ENCODE measurements at places on chromosomes 11 and 22. TPM values are rescaled to one million over a fixed set of nuclear protein-coding genes. Genes with fewer than 3 reads are reported as not detected.

DNA sequence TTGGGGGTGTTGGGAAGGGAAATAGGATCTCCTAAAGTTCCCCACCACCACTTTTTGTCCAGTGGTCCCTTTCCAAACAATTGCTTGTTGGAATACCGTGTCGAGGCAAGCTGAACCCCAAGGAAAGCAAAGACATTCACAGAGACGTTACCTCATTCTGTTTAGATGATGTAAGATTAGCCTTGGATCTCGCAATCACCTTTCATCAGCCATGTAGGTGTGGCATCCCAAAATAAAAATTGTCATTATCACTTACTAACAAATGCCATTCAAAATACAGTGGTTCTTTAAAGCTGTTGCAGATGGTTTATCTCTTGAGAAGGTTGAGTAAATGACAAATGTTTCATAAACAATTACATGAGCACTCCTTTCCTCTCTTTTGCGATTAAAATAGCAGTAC is 86.5 kb upstream of the SLC25A18 start:
- no peak for DNase-seq

DNA sequence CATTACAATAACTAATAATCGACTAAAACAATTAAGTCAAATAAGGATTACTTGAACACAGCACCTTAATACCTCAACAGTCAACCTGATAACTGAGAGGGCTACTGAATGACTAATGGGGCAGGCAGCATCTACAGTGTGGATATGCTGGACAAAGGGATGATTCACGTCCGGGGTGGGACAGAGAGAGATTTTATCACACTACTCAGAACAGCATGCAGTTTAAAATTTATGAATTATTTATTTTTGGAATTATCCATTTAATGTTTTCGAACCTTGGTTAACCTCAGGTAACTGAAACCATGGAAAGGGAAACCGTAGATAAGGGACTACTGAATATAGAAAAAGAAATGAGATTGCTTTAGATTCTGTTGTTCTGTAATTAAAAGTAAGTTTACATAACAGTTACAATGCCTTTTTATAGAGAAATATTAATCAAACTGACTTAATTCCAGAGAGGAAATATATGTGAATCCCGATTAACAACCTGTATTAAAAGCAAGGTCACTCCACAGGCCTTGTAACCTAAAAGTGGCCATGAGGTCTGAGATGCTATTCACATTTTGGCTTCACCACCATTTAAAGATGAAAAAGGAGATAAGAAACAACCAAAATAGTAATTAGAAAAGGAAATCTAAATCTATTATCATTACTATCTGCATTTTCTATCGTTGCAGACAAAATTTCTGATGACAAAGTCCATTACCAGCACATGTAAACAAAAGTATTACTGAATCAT is 119.0 kb upstream of the TP53AIP1 start:
- no peak for DNase-seq

DNA sequence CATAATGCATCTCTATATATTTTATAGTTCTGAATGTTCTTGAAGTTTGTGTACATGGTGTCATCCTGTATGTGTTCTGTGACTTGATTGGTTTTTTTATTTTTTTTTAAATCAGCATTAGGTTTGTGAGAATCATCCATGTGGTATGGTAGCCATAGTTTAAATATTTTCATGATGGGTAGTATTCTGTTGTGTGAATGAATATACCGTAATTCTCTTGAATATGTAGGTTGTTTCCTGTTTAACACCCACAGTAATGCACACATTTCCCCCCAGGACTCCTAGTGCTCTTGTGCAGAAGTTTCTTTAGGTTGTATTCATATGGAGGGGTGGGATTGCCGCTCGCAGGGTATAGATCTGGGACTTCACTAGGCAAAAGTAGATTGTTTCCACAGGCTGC is 2.0 kb downstream of the PACS1 start:
- no peak for DNase-seq

DNA sequence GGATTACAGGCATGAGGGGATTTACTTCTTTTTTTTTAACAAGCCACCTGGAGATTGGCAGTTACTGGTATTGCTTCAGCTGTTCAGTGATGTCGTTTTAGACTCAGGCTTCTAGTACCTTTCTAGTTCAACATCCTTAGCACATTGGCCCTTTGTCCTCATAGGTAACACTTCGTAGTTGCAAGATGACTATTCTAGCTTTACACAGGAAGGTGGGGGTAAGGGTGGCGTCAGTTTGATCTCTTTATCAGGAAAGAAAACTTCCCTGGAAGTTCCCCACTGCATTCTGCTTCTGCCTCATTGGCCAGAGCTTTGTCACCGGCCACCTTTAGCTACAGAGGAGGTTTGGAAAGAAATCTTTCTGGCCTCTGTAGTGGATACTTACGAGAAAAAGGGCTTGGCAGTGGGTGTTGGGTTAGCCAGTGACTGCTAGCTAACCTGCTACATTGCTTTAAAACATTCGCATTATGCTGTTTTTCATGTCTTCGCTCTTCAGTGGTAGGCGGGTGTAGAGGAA is 40.7 kb downstream of the SFI1 start:
- no peak for DNase-seq

DNA sequence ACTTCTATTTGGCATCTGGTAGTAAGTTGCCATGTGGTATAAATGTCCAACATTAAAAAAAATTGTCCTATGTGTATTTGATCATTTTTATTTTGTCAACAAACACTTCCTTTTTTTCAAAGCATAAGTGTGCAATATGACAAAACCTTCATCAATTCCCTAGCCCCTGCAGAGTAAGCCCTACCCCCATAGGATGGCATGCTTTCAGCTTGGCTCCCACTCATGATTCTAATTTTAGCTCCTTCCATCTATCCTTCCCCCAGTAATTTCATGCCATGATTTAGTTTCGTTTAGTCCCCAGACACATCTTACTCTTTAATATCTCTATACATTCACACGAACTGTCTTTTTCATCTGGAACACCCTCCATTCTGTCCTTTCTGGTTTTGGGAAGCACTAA is 250.6 kb upstream of the RAG2 start:
- DNase-seq = no peak

- DNase-seq = no peak
Measured at GRCh38 chr22:30078320-30079311, 1.6 kb upstream of the HORMAD2 start.

DNA sequence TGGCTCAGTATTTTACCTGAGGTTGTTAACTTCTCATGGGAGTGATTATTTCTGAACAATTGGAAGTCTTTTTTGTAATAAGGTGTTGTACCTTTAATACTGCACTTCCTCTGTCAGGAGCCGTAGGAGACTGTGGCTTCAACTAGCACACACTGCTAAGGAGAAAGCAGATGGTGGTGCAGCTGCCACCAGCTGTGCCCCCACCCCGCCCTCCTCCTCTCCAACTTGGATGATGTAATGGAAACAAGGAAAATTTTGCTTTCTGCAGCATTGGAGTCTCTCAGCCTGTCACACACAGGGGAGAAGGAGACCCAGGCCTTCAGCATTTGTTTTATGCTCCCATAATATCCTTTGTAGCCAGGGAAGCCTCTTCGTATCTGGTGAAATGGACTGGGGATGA is 91.2 kb downstream of the TEAD1 start:
- no peak for DNase-seq

- no peak for DNase-seq
Measured at GRCh38 chr11:12528487-12528886, 145.7 kb upstream of the TEAD1 start.

Gene SLC7A4
- 0.09 TPM for total RNA-seq

Gene RCOR2
- total RNA-seq = 118 TPM

Gene TEAD1
- total RNA-seq = 75.1 TPM

Gene TMEM45B
- 0.35 TPM for total RNA-seq

Gene ELMOD1
- total RNA-seq = 0.61 TPM
